ENCODE measurements at places on chromosomes 7 and 10. TPM values are rescaled to one million over a fixed set of nuclear protein-coding genes. Genes with fewer than 3 reads are reported as not detected.

- no peak for DNase-seq
- no peak overlapping the region for H3K4me3 ChIP-seq
- peaks cover 8% of the 10 kb centered on the region for H3K4me1 ChIP-seq
- no peaks in the 10 kb centered on the region for H3K27me3 ChIP-seq
Measured at GRCh38 chr10:74110120-74110519, 40.5 kb downstream of the AP3M1 start.

STAG3 gene
- total RNA-seq: 1.0 TPM

ORAI2 gene
- 47.8 TPM for total RNA-seq

- H3K4me1 ChIP-seq: peaks cover 14% of the 10 kb centered on the region
- H3K36me3 ChIP-seq: peaks cover 32% of the 10 kb centered on the region
- no peak overlapping the region for H3K27ac ChIP-seq
- no peak for DNase-seq
Measured at GRCh38 chr7:96004578-96004977, 232.2 kb downstream of the DYNC1I1 start.

DNA sequence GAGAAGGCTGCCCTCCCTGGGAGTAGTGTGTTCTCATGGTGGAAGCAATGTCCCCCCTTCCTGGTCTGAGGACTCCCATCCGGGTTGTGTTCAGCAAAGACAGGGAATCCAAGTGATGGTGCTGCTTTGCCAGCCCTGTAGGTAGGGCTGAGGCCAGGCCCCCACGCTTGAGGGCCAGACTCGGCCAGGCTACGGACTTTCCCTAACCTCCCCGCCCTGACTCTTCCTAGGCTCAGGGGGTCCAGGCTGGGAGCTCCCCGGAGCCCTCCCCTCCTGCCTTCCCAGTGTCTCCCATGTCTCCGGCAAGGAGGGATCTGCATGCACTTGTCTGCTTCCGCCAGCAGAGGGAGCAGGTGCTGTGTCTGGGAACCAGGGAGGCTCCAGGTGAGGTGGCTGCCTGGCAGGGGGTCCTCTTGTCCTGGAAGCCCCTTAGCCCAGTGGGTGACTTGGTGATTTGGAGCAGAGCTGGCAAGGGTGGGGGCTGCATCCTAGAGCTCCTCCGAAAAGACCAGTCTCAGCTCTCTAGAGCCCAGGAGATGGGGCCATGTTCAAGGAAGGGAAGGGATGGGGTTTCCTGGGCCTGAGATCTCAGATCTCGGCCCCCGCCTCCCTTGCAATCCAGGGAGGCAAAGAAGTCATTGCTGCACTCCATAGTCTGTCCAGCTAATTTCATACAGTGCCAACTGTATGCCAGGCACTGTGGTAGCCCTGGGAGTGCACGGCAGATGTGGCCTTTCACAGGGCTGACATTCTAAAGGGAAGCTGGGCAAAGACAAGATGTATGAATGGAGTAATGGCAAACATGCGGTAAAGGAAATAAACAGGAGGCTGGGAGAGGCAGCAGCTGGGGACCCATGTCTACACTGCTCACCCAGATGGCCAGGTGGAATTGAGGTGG, 20.3 kb upstream of the SFRP5 start:
- DNase-seq: peak; percentile 88
- H3K4me3 ChIP-seq: no peak overlapping the region
- H3K27me3 ChIP-seq: peaks cover 32% of the 10 kb centered on the region
- peaks cover 2% of the 10 kb centered on the region for H3K4me1 ChIP-seq

DNA sequence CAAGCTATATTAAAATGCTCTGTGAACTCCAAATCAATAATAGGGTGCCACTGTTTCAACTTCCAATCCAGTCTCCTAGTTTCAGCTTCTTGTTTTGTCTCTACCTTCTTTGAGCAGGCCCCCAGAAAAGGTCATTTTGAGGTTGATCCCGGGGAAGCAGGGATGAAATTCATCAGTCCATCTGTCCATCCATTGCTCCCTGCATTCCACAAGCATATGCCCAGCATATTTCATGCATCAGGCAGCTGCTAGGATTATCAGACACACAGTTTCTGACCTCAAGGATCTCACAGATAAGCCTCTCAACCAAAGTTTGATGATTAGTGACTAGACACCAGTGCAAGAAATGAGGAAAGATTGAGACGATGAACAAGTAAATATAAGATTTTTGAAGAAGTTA, 186.6 kb upstream of the PDE1C start:
- no peak overlapping the region for H3K27ac ChIP-seq
- peaks cover 10% of the 10 kb centered on the region for H3K27me3 ChIP-seq
- no peaks in the 10 kb centered on the region for H3K4me1 ChIP-seq
- H3K36me3 ChIP-seq: no peaks in the 10 kb centered on the region
- H3K4me3 ChIP-seq: no peak overlapping the region
- peak; percentile 23 for DNase-seq

DNA sequence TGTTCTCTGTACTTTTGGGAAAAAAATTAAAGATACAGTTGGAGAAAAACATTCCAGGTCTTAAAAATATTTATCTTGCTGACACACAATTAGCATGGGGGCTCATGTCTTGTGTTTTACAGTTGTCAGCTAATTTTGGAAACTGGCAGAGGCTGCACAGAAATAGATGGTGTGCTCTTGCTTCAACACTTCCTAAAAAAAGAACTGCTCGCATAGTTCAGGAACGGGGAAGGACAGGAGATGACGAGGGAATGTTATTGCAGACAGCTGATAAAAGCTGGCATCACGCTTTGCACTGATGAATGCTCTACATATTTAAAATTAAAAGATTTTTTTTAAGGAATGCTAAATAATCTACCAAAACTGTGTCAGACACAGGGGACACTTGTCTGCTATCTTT, 103.5 kb upstream of the CELF2 start:
- H3K36me3 ChIP-seq: no peaks in the 10 kb centered on the region
- H3K4me1 ChIP-seq: peaks cover 22% of the 10 kb centered on the region
- no peak overlapping the region for H3K27ac ChIP-seq
- no peak overlapping the region for H3K4me3 ChIP-seq

GRCh38 chr7:2616387-2617324, 15.1 kb upstream of the TTYH3 start:
- H3K27me3 ChIP-seq: no peaks in the 10 kb centered on the region
- no peak overlapping the region for H3K4me3 ChIP-seq
- H3K4me1 ChIP-seq: peaks cover 59% of the 10 kb centered on the region
- H3K27ac ChIP-seq: no peak overlapping the region
- H3K36me3 ChIP-seq: no peaks in the 10 kb centered on the region

MARVELD1 gene
- total RNA-seq: 111 TPM

DNA sequence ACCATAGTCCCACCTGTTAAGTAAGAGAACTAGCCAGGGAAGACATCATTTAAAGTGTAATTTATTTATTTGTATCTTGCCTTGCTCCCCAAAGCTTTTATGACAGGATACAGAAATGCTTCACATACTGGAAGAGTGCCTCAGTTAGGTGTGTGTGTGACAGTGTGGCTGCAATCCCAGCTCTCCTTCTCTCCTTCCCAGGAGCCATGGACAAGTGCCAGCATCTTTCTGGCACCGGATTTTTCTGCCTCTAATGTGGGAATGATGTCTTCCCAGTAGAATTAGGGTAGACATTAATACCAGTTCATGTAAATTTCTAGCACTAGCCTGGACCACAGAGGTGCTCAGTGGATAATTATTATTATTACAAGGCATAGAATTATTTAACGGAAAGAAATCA, 30.3 kb upstream of the ATXN7L1 start:
- H3K36me3 ChIP-seq: peaks cover 5% of the 10 kb centered on the region
- H3K27me3 ChIP-seq: peaks cover 9% of the 10 kb centered on the region
- H3K4me3 ChIP-seq: no peak overlapping the region
- DNase-seq: no peak
- H3K27ac ChIP-seq: no peak overlapping the region

- peaks cover 28% of the 10 kb centered on the region for H3K4me1 ChIP-seq
- H3K27ac ChIP-seq: no peak overlapping the region
- peak overlapping the region; percentile 77 for H3K4me3 ChIP-seq
- peaks cover 4% of the 10 kb centered on the region for H3K36me3 ChIP-seq
Measured at GRCh38 chr10:92571649-92572048, 2.2 kb downstream of the IDE start.

- H3K4me3 ChIP-seq: no peak overlapping the region
- H3K36me3 ChIP-seq: peaks cover under 1% of the 10 kb centered on the region
- no peak for DNase-seq
- no peaks in the 10 kb centered on the region for H3K4me1 ChIP-seq
- H3K27me3 ChIP-seq: no peaks in the 10 kb centered on the region
Measured at GRCh38 chr7:41167836-41168235, 535.1 kb downstream of the INHBA start.

GRCh38 chr10:119368991-119369869, 161.9 kb downstream of the GRK5 start:
- no peaks in the 10 kb centered on the region for H3K27me3 ChIP-seq
- peaks cover 1% of the 10 kb centered on the region for H3K36me3 ChIP-seq
- no peak overlapping the region for H3K4me3 ChIP-seq
- no peak for DNase-seq
- H3K4me1 ChIP-seq: peaks cover 63% of the 10 kb centered on the region

DNA sequence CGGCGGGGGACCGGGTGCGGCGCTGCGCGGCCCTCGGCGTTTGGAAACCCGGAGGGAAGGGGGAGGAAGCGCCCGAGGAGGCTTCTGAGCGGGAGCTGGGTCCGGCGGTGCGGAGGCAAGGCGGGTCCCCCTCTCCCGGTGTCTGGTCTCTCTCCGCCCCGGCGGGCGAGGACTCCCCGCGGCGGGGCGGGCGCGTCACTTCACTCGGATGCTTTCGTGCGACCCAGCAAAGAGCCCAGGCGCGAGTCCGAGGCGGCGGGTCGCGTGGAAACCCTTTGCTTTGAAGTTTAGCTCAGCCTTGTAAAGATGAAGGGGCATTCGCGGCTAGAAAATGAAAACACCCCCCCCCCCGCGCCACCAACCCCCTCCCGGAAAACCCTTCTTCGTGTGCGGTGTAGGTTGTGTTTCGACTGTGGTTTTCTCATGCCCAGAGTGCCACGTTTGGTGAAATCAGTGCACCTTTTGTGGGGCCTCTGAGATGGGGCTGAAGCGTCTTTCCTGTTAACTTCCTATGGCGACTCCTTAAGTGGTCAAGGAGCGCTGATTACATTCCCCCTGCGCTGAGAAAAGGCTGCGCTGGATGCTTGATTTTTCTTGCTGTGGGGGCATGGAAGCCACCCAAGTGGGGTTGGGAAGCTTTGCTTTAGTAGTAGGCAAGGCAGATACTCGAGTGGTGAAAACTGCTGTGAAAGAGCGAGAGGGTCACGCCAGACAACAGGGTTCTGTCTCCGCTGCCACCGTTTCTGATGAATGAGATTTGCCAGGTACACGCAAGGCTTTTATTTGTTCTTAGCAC, 876 bp downstream of the GNAI1 start:
- H3K27ac ChIP-seq: peak overlapping the region; percentile 94
- DNase-seq: peak; percentile 86
- H3K4me1 ChIP-seq: peaks cover 54% of the 10 kb centered on the region
- H3K36me3 ChIP-seq: peaks cover 3% of the 10 kb centered on the region
- H3K27me3 ChIP-seq: no peaks in the 10 kb centered on the region

DNA sequence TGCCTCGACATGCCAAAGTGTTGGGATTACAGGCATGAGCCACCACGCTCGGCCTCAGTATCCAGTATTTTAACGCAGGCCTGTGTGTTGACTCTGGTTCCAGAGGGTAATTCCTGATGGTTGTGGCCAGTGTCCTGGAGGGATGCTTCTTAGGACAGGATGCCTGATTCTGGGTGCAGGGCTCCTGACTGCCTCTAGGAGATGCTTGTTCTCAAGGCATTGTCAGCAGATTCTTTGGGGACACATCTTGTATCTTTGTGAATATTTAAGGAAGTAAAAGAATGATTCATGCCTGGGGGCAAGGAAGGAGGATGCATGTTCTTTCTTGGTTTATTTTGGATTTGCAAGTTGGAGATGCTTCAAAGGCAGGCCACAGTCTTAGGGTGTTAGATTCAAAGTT, 2.2 kb downstream of the ZDHHC4 start:
- peak overlapping the region; percentile 34 for H3K27ac ChIP-seq
- peak overlapping the region; percentile 16 for H3K4me3 ChIP-seq
- DNase-seq: no peak

ABLIM1 gene
- total RNA-seq: 43.3 TPM

GNAT3 gene
- not detected for total RNA-seq
